ENCODE measurements at places on chromosomes 13 and 19.

DNA sequence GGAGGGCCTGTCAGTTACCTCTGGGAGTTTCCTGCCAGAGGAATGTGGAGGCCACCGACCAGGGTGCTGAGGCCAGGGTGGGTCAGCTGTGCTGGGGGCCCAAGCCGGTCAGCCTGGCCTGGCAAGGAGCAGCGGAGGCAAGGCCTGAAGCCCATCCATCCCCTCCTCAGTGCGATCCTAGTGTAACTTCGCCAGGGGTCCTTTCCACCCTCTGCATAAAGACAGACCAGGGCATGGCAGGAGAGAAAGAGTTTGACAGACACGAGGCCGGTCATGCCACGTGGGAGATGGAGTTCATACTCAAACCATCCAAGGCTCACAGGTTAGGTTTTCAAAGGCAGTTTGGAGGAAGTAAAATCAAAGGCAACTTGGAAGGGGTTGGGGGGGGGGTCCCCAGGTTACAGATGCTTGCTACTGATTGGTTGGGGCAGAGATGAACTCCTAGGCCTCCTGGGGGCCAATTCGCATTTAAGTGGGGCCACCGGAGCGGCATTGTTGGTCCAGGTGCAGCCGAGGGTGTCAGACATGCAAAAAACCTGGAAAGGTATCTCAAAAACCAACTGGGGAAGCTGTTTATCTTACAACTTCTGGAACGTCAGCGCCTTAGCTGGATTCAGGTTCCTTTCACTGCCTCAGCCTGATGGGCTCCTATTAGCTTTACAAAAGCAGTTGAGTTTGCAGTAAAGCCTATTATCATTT is 36.8 kb upstream of the DPRX start:
- DNase-seq, result no peak

DNA sequence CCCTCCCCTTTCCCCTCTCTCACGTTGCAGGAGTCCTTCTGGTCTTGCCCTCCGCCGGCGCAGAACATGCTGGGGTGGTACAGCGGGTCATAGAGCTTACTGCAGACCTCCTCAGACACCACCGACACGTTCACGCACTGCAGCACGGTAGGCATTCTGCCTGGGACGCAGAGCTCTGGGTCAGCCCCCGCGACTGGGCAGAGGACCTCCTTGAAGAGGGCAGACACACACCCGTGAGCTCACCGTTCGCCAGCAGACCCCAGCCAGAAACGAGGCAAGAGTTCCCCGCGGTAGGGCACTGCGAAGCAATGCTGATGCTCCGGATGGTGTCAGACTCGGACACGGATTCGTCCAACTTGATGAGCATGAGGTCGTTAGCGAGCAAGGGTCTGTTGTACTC is 2.9 kb downstream of the KLK4 start:
- no peak for DNase-seq

DNA sequence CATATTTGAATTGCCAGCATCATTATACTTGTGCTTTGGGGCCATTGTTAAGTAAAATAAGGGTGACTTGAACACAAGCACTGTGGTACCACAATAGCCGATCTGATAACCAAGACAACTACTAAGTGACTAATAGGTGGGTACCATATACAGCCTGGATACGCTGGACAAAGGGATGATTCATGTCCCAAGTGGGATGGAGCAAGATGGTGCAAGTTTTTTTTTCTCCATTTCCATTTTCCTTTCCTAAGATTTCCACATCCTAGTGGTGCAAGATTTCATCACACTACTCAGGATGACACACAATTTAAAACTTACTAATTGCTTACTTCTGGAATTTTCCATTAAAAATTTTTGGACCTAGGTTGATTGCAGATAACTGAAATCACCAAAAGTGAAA is 15.1 kb downstream of the BRCA2 start:
- no peak for DNase-seq

DNA sequence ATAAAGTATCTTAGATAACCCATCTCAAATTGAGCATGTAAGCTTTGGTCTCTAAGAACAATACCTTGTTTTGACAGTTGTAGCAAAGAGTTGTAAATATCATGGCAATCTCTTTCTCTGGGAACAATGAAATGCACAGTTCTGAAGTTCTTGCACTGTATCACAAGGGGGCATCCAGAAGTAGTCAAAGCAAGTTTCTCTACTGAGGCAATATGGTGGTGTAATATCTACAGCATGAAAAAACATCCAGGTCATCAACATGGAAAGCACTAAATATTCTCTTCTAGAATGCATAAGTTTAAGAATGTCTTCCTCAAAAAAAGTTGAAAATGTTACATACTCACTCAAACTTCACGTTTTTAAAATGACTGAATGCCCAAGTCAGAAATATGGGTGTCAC is 19.6 kb downstream of the MTMR6 start:
- no peak for DNase-seq

- no peak for DNase-seq
These were observed 19.9 kb downstream of the PPP5C start for GRCh38 chr19:46366620-46367292.

DNA sequence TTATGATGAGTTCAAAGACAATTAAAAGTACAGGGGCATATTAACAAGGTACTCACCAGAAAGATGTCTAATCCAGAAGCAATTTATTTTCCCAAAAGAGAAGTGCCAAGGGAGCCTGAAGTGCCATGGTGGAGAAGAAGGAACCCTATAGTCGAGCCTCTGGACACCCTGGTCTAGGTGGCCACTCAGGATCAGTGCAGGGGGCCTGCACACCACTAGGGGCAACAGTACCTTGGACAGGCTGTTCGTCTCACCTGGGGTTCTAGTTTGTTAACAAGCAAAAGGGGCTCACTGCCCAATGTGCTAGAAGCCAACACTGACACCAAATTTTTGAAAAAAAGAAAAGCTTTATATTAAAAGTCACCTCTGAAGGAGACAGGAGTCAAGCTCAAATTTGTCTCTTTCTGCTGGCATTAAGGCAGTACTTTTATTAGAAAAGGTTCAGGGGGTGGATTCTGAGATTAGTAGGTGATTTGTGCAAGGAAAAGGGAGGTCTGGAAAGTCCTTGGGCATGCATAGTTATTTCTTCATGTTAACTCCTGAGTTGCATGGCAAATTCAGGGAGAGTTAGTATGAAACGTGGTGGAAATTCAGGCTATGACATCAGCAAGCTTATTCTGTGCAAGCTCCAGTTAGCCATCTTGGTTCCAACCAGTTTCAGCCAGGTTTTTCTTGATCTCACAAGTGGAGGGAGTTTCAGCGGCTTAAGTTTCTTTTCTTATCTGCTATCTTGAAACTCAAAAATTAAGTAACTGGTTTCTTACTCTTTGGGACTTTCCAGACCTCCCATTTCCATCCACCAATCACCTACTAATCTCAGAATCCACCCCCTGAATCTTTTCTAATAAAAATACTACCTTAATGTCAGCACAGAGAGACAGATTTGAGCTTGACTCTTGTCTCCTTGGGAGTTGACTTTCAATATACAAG is 884 bp upstream of the CBY2 start:
- no peak for DNase-seq

DNA sequence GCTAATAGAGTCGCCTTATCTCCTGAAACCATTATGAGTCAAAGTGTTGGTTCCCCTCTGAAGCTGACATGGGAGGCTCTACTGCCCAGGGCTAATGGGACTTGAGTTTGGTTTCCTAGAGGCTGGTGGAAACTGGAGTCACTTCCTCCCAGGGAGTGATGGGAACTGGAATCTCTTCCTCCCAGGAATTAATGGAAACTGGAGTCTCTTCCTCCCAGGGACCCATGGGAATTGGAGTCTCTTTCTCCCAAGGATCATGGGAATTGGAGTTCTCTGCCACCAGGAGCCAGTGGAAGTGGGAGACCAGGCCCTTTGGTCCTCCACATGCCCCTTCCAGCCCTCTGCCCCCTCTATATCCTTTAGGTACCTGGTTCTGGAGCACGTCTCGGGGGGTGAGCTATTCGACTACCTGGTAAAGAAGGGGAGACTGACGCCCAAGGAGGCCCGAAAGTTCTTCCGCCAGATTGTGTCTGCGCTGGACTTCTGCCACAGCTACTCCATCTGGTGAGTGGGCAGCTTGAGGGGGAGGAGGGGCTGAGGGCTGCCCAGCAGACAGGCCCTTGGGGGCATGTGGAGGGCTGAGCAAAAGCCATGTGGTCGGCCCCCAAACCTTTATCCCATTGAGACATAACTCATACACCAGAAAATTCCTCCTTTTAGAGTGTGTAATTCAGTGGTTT is 5.5 kb downstream of the BRSK1 start:
- no peak for DNase-seq

- DNase-seq, result no peak
These were observed 1255.9 kb upstream of the MIR17HG start for GRCh38 chr13:90091611-90092010.

DNA sequence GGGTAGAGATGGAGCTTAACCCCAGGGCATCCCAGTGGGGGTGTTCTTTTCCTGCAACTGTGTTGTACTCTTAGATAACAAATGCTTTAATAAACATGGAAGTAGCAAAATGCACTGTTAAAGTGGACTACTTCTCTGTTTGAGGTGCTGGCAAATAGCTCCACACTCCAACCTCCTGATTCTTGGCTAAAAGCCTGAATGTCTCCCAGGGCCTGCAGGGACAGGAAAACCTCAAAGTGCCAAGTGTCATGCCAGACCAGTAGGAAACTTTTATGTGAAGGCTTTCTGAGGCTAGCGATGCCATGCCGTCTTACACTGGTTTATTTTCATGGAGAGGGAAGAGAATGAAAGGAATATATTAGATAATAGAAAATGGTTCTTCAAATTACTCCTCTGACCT is 6.8 kb downstream of the FREM2 start:
- no peak for DNase-seq

- DNase-seq, result no peak
These were observed 8.7 kb downstream of the EML2 start for GRCh38 chr19:45630463-45630862.

DNA sequence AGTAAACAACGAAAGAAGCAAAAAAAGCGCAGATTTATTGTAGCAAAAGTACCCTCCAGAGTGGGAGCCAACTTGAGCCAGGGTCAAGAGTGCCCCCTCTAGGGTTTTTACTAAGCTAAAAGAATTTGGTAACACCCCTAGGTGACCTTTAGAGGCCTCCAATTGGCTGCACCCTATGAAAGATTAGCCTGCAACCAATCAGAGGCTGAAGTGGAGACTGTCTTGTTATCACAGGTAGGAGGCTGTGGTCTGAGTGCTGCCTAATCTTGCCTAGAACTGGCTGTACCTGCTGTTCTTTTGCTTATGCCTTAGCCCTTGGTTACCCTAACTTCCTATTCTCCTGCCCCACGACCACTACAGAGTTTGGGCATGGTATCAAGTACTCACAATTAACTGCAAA is 38.3 kb downstream of the ANKRD10 start:
- no peak for DNase-seq

- no peak for DNase-seq
These were observed 69.6 kb downstream of the ZAR1L start for GRCh38 chr13:32245555-32245954.

GRCh38 chr19:32041681-32042292 is 303.6 kb upstream of the ZNF507 start:
- DNase-seq, result no peak

GRCh38 chr13:90633849-90634248 is 713.6 kb upstream of the MIR17HG start:
- no peak for DNase-seq

- no peak for DNase-seq
These were observed 117.6 kb downstream of the USP12 start for GRCh38 chr13:27053902-27054595.

DNA sequence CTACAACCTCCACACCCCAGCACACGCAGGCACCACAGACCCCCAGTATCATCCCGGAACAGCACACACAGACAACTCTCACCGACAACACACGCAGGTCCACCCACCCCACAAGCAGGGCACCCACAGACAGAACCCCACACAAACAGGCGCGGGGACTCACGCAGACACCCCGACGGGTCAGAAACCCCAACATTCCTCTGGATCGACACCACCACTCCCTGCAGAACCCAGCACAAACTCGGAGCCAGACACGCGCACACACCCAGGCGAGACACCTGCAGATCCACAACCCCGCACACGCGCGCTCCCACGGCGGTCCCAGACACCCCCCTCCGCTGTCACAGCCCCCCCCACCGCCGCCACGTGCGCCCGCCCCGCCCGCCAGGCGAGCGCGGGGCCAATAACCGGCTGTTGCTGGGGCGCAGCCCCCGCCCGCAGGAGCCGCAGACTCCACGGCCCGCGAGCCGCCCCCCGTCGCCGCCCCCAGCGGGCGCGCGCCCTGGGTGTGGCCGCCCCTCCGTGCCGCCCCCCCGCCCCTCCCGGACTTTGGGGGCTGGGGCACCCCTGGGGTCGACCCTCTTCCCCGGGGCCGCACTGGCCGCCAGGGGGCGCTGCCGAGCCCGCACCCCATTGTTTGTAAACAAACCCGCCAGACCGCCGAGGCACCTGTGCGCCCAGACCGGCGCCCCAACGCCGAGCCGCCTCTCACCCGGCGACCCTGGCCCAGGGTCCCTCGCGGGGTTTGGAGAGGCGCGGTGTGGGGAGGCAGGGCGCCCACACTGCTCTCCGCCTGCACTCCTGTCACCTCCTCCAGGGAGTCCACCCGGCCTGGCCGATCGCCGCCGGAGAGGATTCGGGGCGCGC is 712 bp downstream of the BBC3 start:
- peak; percentile 28 for DNase-seq

DNA sequence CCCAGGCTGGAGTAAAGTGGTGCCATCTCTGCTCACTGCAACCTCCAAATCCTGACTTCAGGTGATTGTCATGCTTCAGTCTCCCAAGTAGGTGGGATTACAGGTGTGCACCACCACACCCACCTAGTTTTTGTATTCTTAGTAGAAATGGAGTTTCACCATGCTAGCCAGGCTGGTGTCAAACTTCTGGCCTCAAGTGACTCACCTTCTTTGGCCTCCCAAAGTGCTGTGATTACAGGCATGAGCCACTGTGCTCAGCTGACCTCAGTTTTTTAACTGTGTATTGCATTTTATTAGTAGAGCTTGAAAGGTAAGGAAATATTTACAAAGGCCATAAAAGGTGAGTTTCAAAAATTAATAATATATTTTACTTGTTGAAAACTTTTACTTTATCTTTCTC is 2.3 kb downstream of the ZNF726 start:
- DNase-seq, result no peak

DNA sequence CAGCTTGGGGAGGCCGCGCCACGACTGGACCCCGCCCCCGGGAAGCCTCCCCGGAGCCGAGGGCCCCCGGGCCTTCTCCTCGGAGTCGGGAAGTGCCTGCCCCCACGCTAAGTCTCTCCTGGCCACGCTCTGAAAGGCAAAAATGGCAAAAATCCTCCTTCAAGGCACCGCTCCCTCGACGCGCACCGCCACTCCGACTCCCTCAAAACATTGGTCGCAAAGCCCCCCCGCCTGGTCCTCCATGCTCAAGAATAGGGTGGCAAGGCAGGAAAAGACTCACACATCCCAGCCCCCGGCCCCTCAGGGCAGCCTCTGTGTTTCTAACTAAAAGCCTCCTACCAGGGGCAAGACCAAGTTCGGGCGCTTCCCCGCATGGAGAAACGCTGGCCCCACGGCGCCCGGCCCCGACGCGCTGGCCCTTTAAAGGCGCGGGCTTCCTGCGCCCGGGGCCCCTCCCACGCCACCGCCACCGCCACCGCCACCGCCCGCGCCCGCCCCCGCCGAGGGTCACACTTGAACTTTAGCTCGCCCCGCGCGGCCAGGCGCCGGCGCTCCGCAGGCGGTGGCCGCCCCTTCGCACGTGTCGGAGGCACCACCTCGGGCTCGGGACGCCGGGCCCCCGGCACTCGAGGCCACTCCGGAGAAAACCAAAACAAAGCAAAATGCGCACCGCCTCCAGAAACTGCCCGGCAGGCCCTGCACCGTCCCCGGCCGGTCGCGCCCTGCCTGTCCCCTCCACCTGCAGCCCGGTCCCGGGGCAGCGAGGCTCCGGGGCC is 1.9 kb downstream of the FOXO1 start:
- no peak for DNase-seq

All from NCI-H774 (cell line).